Stimulated activated naive CD4-positive, alpha-beta T cell (primary cell): ENCODE measurements at places on chromosomes 13 and 19.

DNA sequence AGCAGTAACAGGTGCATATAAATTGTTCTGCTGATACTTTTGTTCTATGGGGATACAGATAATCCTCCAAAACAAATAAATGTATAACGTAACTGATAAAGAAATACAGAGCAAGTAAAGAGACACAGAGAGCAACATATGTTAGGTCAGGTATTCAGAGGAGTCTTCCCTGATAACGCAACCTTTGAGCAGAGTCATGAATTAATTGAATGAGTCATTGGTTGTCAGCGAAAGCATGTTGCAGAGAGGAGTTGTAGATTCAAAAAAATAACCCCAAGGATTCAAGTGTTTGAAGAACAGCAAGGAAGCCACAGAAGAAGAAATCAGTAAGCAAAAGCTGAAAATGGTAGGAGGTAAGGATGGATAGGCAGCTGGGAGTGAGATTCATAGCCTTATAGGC, 245.2 kb downstream of the TBC1D4 start:
- DNase-seq: no peak

- peak; percentile 84 for DNase-seq
These were observed 1.4 kb upstream of the ICAM1 start for GRCh38 chr19:10269333-10270179.

GRCh38 chr19:799076-799881, 2.0 kb downstream of the PTBP1 start:
- DNase-seq: no peak

DNA sequence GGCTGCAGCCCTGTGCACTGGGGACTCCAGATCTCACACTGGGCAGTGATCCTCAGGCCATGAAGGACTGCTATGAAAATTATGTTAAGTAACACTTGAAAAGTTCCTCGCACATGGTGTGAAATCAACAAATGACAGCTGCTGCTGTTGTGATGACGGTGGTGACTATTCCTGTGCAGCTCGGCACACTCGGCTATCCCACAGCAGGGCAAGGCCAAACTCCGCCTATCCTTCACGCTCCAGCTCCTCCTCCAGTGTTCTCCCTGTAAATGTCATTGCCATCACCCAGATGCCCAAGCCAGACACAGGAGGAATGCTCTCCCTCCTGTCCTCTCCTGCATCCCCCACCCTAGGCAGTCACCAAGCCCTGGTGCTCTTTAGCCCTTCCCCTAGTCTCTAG, 31.3 kb downstream of the GRIK5 start:
- no peak for DNase-seq

GRCh38 chr13:70784207-70784989, 676.1 kb upstream of the KLHL1 start:
- DNase-seq: no peak

- no peak for DNase-seq
These were observed 24.8 kb downstream of the C2CD4C start for GRCh38 chr19:383922-384798.

DNA sequence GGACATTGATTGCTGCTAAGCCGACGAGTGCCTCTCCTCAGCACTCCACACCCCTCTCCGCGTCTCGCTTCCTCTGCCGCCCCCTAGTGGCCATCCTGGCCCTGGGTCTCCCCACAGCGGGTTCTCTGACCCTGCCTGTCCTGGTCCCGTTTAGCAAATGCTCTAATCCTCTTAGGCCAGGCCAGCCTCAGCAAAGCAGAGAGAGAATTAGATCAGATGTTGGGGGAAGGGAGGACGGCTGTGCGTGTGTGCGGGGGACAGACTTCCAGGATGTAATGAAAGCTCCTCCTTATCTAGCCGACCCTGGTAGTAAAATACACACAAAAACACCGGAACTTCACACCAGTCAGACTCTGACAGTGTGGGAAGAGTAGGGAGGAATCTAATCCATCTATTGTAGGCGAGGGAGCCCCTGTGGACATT, 4.5 kb downstream of the TPRX2 start:
- DNase-seq: peak; percentile 73

GRCh38 chr13:30648522-30649012, 30.8 kb downstream of the USPL1 start:
- no peak for DNase-seq

GRCh38 chr19:38649305-38650171, 2.1 kb downstream of the ACTN4 start:
- no peak for DNase-seq

DNA sequence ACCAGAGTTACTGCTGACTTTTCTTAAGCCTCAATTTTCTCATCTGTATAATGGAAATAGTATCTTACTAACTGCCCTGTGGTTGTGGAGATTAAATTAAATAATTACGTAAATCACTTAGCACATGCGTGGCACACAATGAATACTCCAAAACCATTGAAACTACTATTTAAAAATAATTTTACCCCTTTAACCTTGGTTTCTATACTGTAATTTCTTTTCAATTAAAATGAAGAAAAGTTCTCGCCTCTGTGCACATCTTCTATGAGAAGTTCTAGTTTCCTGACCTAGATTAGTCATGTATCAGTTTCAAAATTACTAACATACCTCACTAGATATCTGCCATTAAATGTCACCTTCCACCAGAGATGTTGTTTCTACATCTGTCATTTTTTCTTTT, 5.7 kb downstream of the SLITRK1 start:
- DNase-seq: no peak

GRCh38 chr19:50599427-50599826, 31.2 kb upstream of the LRRC4B start:
- DNase-seq: no peak

DNA sequence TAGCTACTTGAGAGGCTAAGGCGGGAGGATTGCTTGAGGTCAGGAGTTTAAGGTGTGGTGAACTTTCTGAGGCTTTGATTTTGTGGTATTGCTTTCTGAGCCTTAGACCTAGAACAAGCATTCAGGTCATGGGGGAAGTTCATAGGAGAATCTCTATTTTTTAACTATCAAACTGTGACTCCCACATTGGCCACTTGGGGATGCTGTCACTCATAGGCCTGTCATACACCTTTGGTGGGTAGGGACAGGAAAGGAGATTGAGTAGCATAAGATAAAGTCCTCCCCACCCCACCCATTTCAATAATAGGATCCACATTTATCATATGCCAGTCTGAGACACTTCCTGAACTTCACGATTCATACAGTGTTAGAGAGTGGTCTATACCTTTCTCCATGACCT, 41.9 kb upstream of the PSG2 start:
- DNase-seq: no peak

DNA sequence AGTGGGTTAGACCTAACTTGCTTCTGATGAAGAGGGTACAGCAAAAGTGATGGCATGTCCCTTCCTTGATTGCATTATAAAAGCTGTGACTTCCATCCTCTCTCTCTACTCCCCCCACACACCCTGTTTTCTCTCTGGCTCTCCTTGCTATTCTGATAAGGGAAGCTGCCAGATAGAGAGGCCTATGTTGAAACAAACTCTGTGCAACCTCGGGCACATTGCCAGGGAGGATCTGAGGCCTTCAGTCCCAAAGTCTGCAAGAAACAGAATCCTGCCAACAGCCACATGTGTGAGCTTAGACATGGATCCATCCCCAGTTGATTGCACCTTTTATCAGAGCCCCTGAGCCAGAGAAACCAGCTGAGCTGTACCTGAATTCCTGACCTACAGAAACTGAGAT, 44.8 kb upstream of the ARGLU1 start:
- no peak for DNase-seq

DNA sequence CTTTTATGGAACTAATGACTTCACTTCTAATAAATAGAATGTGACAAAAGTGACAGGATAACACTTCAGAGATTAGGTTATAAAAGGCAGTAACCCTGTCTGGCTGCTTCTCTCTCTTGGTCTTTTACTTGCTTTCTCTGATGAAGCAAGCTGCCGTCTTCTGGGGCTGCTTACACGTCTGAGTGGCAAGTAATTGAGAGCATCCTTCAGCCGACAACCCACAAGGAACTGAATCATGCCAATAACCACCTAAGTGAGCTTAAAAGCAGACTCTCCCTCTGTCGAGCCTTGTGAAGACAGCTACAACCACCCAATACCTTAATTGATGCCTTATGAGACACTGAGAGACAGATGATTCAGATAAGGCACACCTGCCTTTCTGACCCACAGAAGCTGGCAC, 1091.2 kb downstream of the SLITRK1 start:
- no peak for DNase-seq

DNA sequence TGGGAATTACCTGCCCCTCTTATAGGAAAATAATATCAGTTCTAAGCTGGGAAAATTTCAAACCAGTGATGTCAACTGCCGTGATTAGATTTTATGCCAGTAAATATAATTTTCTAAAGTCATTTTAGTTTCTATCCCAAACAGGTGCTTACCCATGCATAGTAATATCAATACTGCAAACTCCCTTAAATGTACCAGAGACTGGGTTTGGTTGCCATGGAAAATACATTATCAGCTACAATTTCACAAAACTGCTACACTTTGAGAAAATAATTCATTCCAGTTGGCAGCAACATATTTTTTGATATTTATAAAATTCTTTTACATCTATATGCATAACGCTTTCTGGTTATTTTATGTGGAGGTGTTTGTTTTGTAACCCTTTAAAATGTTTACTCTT, 143.5 kb downstream of the SLC7A1 start:
- no peak for DNase-seq

- DNase-seq: no peak
These were observed 65.4 kb upstream of the ARGLU1 start for GRCh38 chr13:106633321-106633720.

DNA sequence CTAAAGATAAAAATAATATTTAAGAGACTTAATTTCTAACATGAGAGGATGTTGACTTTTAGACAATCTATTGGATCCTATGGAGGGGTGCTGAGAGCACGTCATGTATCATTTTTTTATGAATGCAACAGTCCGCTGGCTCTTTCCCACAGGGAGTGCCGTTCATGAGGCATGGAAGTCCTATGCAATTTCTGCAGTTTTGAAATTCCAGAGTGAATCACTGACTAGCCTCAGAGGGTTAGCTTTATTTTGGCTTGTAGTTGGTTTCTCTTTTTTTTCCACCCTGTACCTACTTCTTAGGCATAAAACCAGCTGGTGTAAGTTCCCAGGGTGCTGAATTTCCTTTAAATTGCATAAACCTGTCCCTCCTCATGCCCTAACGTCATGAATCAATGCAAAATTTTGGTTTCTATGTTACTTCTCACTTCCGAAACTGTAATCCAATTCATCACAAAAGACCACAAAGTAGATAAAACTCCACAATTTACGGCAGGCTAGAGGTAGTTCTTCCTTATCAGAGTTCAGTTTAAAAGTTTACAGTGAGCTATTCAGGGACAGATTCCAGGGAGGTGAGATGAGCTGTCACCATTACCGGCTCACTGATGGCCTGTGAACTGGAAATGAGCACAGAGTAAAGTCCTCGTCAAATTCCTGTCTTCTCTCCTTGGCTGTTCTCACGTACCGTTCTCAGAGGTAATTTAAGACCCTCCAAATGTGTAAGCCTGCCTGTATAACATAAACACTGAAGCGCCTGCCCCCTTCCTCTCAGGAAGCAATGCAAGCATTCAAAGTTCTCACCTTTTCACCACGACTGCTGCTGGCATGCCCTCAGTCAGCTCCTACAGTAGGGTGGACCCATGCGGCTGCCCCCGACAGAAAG, 216.6 kb upstream of the SLC10A2 start:
- DNase-seq: no peak

DNA sequence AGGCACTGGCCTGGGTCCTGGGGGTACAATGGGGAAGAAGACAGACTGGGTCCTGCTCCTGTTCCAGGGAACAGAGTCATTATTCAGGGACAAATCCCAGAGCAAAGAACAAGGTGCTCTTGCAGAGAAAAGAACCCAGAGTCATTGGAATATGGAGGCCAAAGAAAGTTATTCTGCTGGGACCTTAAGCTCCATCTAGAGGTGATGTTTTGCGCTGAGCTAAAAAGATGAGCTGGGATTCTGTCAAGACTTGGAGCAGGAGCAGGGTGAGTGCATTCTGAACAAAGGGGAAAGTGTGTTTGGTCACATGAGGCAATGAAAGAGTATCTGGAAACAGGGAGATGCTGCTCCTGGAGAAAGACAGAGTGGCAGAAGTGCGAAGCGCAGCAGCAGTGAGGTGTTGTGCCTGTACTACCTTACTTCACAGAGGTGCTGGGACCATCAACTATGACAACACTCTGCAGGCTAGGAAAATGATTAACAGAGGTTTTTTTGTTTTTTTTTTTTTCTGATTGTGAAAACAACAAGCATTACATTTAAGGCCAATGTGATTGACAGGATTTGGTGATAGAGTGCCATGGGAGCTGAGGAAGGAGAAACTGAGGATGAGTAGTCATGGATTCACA, 95.3 kb upstream of the TNFSF11 start:
- DNase-seq: no peak
